ENCODE measurements at places on chromosomes 16 and 17.

- no peak for DNase-seq
These were observed 18.6 kb downstream of the TMEM238L start for GRCh38 chr17:10785295-10785694.

DNA sequence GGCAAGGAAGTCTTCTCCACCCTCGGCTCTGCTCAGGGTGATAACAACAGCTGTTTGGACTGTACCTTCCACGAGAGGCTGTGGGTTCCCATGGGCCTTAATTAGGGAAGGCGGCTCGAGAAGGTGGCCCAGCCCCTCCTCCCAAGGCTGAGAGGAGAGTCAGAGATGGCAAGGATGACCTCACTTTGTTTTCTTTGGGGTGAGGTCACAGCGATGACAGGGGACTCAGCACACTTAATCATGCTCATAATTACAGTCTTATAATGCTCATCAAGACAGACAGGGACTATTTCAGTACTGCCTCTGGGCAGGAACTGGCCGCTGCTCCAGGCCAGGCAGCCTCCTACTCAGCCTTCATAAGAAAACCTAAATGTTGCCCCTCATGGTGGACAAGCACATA, 19.7 kb downstream of the WFDC1 start:
- no peak for DNase-seq

DNA sequence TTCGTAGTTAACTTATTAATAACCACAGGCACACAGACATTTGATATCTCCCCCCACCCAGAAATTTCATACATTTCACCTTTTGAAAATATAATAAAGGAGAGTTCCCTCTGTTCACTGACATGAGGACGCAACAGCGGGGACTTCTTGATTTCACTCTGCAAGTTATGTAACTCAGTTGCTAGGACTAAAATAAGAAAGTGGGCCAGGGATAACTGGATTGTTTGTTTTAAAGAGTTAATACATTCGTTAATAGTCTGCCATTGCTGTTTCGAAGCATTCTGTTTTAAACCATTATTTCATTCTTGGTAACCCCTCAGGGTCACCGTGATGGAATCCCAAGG, 1.2 kb downstream of the RHOT1 start:
- DNase-seq = no peak

GRCh38 chr17:57986841-57987580, 1.0 kb downstream of the VEZF1 start:
- peak; percentile 69 for DNase-seq

- DNase-seq = no peak
These were observed 14.2 kb upstream of the CCL1 start for GRCh38 chr17:34377078-34377823.

All from D341Med (cell line).